ENCODE measurements at places on chromosomes 7 and 10.

- no peak for DNase-seq
Measured at GRCh38 chr7:127207230-127207629, 45.5 kb downstream of the GRM8 start.

DNA sequence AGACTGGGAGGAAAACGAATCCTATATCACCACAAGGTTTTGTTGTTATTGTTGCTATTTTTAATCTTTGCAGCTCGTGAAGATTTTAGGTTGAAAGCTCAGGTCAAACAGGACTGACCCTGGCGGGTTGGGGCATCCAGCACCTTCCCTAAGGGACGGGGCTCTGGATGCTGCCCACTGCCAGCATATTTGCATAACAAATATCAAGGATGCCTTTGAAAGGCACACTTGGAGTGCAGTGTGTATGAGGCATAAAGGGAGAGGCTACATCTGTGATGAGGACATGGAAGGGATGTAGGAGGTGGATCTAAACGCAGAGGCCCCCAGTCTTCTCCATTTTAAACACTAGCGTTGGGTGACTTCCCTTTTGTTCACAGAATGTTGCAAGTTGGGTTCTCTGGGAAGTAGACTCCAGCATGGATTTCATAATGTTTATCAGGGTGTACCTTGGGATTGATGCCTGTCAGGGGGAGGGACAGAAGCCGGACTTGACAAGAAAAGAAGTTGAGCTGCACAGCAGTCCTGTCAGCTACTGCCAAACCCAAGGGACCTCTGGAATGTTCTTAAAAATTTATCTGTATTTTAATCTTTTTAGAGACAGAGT is 181.1 kb upstream of the IMMP2L start:
- DNase-seq: no peak

GRCh38 chr7:106039486-106040060 is 72.5 kb downstream of the SYPL1 start:
- peak; percentile 88 for DNase-seq

DNA sequence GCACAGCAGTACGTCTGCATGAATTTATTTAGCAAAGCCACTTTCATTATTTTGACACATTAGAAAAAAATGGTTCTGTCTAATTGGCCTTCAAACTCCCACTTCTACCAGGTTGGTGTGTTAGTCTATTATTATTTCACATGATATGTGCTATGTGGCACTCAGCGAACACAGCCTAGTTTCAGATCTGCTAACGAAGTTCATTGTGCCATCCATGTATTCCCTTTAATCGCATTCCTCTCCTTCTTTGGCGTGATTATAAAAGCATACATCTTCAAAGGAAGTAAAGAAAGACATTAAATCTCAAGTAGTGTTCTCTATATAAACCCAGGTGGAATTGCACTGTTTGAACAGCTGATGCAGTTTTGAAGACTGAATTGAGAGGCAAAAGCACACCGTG is 96.4 kb upstream of the CACNA2D1 start:
- no peak for DNase-seq

DNA sequence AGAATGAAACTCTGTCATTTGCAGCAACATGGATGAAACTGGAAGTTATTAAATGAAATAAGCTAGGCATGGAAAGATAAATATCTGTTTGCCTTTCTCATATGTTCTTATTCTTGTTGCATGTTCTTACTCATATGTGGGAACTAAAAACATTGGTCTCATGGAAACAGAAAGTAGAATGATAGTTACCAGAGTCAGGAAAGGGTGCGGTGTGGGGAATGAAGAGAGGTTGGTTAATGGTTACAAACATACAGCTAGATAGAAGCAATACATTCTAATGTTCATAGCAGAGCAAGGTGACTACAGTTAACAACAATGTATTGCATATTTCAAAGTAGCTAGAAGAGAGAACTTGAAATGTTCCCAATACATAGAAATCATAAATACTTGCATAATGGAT is 105.1 kb downstream of the FAM107B start:
- no peak for DNase-seq

DNA sequence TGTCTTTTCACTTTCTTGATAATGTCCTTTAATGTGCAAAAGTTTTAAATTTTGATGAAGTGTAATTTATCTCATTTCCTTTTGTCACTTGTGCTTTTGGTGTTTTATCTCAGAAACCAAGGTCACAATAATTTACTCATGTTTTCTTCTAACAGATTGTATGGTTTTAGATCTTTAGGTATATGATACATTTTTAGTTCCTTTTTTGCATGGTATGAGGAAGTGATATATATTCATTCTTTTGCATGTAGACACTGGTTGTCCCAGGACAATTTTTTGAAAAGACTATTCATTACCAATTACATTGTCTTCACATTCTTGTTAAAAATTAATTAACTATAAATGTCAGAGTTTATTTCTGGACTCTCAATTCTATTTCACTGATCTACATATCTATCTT is 39.8 kb upstream of the GPR22 start:
- DNase-seq: no peak

- peak; percentile 53 for DNase-seq
Measured at GRCh38 chr7:131068604-131069021, 259.1 kb upstream of the MKLN1 start.

DNA sequence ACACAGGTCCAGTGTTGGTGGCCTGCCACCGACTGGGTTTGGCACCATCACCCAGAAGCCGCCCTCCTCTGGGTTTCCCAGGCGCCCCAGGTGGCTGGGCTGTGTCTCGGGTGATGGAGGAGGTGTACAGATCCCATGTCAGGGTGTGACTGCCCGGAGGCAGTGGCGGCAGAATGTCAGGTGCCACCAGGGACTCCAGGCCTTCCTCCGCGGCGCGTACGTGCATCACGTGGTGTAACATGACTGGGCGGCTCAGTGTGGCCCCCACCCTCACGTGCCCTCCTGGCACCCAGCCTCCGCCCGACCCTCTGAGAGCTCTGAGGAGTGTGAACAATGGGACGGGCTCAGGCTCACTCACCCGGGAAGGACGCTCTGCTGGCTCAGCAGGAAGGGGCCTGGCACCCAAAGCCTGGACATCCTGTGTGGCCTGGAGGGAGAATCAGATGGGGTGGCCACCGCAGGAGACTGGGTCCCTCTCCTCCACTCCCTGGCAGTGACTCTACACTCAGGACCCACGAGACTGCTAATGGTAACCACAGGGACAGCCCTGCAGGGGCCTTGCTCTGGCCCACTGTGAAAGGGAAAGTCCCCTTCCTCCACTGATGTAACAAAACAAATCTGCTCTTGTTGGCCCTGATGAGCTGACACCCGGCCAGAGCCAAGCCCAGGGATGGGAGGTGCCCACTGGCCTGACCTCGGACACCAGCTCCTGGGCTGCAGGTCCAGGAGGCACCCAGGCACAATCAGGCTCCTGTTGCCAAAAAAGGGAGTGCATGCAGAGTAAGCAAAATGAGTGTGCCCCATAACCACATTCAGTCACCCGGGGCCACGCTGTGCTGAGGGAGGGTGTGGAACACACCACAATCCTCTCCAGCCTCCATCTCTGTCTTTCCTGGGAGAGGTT is 164.8 kb downstream of the PRKAG2 start:
- DNase-seq: no peak

DNA sequence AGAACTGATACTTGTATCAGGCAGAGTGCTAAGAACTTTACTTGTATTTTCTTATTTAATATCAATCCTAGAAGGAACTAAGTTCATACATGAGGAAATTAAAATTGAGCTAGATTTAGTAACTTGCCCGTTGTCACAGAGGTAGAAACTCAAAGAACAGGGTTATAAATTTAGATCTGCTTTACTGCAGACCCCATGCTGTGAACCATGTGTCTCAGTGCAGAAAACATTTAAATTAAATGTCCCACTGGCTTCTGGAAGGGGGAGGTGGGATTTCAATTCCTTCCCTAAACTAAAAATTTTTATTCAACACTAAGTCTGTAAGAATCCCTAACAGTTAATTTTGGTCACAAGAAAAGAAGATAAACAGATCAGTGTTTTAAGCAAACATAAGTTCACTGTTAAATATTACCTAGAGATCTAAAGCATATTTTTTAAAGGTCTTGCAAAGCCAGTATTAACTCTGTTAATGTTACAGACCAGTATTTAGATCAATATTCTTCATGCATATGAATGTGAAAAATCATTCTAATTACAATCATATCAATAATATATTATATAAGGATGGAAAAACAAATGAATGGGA is 23.1 kb downstream of the WASL start:
- DNase-seq: no peak

GRCh38 chr7:18059171-18059570 is 31.5 kb upstream of the PRPS1L1 start:
- DNase-seq: no peak

DNA sequence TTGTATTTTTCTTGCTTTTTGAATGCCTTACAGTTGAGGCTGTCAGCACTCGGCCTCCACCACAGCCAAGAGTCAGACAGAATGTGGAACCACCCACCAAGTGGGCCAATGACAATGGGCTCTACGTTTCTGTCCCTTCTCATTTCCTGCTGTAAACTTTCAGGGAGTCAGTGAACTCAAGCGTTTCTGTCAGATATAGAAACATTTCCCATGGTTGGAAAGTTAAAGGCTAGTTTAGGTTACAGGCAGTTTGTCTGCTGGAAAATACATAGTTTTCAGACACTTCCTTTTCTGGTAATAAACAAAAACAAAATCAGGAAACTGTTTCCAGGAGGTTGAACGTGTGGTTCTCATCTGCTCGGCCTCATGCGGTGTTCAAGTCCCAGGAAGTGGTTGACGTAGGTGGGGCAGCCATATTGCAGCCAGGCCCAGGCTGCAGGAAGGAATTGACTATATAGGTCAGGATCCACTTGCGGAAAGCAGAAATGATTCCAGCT is 245.1 kb downstream of the CAMK1D start:
- DNase-seq: no peak

DNA sequence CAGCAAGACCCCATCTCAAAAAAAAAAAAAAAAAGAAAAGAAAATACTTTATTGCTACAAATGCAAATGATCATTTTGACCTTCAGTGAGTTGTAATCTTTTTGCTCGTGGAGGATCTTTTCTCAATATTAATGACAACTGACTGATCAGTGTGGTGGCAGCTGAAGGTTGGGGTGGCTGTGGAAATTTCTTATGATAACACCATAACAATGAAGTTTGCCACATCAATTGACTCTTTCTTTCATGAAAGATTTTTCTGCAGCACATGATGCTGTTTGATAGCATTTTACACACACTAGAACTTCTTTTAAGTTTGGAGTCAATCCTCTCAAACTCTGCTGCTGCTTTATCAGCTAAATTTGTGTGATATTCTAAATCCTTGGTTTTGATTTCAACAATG is 12.4 kb upstream of the CCDC7 start:
- DNase-seq: no peak

DNA sequence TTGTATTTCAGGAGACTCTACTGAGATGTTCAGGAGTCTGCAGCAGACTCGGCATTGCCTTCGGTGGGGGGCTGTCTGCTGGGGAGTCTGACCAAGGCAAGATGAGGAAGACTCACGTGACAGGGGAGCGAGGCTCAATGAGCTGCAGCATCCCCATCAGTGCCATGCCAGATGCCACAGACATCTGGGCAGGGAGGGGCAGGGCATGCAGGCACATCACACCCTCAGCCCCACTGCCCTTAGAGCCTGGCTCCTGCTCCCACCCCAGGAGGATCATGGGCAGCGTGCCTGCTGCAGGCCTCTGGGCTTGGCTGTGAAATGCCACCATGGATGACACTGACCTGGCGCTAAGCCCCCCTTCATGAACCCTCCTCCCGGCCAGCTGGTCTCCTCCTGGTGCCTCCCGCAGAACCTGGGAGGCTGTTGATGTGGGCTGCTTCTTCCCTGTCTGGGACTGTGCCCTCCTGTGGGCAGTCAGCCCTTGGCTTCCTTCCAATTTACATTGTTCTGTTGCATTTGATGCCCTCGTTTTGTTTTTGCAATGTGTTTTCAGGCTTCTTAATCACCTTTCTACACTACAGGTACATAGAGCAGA is 235.0 kb downstream of the PAXIP1 start:
- DNase-seq: no peak

GRCh38 chr10:100748231-100749058 is 3.1 kb downstream of the PAX2 start:
- DNase-seq: no peak

- peak; percentile 18 for DNase-seq
Measured at GRCh38 chr7:103524042-103524907, 78.3 kb upstream of the SLC26A5 start.

GRCh38 chr10:99337311-99337811 is 8.2 kb downstream of the CNNM1 start:
- no peak for DNase-seq

GRCh38 chr7:12737373-12737772 is 49.9 kb downstream of the ARL4A start:
- no peak for DNase-seq

- DNase-seq: no peak
Measured at GRCh38 chr10:103896225-103896624, 21.8 kb downstream of the STN1 start.

- no peak for DNase-seq
Measured at GRCh38 chr7:42878303-42878702, 33.6 kb downstream of the C7orf25 start.

DNA sequence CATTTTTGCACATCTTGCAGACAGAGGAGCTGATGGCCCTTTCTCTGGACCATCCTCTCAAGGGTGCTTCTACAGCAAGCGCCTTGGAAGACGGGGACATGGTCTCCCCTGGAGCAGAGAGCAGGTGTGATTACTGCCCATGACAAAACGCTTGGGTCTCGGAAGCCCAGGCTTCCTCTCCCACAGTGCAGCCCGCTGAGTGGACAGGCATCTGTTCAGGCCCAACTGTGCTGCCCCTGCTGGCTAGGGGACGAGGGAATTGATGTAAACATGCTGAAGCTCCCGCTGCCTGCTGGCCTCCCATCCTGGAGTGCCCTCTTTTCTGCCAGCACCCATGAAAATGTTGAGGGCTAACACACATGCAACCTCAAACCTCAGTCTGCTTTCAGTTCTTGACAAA is 14.3 kb downstream of the IL15RA start:
- no peak for DNase-seq

GRCh38 chr7:157426463-157427301 is 89.9 kb downstream of the DNAJB6 start:
- DNase-seq: no peak

DNA sequence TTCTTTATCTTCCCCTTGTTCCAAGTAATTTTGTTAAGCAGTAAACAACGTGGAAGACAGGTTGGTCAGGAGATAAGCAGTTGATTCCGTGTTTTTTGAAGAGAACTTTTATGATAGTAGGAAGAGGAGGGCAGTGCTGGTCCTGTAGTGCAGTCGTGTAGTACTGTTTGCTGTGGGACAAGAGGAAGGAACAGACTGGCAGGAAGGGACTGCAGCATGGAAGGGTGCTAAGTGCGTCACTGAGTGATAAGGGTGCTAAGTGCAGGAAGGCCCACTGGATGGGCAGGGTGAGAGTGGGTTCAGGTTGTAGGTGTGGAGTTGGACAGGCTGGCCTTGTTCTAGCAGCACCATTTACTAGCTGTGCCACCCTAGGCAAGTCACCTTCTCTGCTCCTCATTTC is 125.0 kb downstream of the SDK1 start:
- no peak for DNase-seq
